ENCODE measurements at places on chromosomes 4 and X.

GRCh38 chrX:15976396-15976795, 121.8 kb upstream of the AP1S2 start:
- no peak for DNase-seq

- DNase-seq, result no peak
These were observed 15.0 kb downstream of the BCLAF3 start for GRCh38 chrX:19975845-19976244.

DNA sequence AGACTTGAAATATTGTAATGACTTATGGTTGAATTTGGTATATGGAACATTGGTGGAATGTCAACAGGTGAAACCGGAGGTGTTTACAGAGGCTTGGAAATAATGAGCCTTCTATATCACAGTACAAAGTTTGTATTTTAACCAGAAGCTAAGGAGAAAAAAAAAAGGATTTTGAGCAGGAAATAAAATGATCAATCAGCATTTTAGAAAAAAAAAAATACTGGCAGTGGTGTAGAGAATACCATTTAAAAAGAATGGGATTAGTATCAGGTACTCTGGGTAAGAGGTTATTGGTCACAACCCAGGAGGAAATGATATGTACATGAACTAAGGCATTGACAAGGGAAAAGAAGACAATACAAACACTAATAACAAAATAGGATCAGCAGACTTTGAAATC, 587.1 kb upstream of the HTR2C start:
- DNase-seq, result no peak

DNA sequence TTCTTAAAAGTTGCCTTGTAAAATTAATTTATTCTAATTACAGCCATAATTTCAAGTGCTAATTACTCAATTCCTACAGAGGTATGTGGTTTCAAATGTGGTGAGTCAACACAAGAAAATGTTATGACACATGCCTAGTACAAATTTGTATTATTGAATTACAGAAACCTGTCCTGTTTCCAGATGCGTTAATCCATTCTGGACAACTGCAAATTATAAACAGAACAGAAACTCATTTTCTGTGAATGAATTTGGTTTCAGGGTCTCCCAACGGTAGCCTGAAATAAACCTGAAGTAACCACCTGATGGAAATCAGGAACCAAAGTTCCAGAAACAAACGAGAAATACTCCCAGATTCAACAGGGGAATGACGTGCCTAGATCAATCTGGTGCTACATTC, 328.6 kb upstream of the F9 start:
- no peak for DNase-seq

GRCh38 chr4:95181996-95182306, 366.8 kb downstream of the UNC5C start:
- no peak for DNase-seq

- no peak for DNase-seq
These were observed 125.4 kb downstream of the ATXN3L start for GRCh38 chrX:13194291-13195103.

DNA sequence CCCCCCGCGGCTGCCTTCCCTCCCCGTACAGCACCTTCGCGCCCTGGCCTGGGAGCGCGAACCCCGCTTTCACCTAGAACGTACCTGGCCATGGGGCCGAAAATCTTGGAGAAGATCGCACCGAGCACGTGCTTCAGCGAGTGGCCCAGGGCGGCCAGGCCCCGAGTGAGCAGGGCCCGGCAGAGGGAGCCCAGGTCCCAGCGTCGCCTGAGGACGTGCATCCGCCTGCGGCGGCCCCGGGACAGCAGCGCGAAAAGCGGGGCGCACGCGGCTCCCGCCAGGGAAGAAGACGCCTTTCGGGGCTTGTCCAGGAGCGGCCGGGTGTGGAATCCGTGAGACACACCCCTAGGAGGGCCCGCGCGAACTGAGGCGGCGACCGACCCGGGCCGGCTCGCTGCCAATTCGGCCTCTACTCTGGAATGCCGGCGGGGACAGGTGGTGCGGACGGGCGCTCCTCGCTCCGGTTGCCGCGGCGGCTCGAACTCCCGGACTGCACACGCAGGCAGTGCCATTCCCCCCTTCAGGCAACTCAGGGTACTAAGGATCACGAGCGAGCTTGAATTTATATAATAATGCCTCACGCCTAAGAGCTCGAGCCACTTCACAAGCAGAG, at the start of gene HS6ST2:
Gene HS6ST2 (minus strand): TSS at position 539 of the 613 bp plus-strand sequence.
- DNase-seq, result no peak

DNA sequence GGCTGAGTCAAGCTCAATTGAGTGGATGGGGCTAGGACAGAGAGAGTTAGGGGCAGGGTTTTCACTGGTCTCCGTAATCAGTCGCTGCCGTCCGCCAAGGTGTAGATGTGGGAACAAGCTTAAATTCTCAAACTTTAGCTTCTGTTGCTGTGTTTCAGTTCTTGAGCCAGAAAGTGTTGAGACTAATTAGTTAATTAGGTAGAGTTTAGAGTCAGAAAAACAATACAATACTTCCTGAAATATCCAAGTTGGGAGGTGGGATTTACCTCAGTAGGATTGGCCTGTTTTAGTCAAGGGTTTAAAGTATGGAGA, 1.1 kb upstream of the UBE2D3 start:
- no peak for DNase-seq

DNA sequence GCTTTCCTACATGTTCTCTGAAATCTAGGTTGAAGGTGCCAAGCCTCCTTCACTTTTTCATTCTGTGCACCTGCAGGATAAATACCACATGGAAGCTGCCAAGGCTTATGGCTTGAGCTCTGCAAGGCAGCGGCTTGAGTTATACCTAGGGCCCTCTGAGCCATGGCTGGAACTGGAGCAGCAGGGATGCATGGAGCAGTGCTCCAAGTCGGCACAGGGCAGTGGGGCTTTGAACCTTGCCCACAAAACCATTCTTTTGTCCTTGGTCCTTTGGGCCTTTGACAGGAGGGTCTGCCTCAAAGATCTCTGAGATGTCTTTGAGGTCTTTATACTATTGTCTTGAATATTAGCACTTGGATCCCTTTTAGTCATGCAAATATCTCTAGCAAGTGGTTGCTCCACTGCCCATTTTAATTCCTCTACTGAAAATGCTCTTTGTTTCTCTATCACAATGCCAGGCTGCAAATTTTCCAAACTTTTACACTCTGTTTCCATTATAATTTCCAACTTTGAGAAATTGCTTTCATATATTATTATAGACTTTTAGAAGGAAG, 536.2 kb upstream of the KLHL4 start:
- no peak for DNase-seq

DNA sequence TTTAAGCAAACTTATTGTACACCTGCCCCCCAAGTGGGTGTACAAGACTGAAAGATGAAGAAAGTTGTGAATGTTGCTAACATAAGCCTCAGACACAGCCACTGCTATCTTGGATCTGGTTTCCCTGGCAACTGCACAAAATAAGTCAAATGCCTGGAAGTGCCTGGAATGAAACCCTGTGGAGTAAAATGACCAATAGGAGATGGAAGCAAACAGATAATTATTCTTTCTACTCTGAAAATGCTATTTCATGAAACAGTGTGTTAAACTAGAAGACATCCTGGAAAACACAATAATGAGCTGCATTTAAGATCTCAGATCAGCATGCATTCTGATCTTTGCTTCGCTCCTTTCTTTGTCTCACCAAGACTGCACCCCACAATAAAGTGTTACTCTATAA, 1016.0 kb downstream of the ARAP2 start:
- DNase-seq, result peak; percentile 2

- no peak for DNase-seq
These were observed 11.2 kb downstream of the BLTP1 start for GRCh38 chr4:122163301-122163700.

- DNase-seq, result no peak
These were observed 212.9 kb downstream of the CBR4 start for GRCh38 chr4:168797194-168797593.

Measured in left lung (tissue), 14 donors.